Stimulated activated effector memory CD8-positive, alpha-beta T cell treated with anti-CD3 and anti-CD28 coated beads, Interleukin-12 subunit alpha, Interleukin-12 subunit beta, amount 100 ng/mL, for 72 hours (primary cell): ENCODE measurements at places on chromosomes 3 and 15.

DNA sequence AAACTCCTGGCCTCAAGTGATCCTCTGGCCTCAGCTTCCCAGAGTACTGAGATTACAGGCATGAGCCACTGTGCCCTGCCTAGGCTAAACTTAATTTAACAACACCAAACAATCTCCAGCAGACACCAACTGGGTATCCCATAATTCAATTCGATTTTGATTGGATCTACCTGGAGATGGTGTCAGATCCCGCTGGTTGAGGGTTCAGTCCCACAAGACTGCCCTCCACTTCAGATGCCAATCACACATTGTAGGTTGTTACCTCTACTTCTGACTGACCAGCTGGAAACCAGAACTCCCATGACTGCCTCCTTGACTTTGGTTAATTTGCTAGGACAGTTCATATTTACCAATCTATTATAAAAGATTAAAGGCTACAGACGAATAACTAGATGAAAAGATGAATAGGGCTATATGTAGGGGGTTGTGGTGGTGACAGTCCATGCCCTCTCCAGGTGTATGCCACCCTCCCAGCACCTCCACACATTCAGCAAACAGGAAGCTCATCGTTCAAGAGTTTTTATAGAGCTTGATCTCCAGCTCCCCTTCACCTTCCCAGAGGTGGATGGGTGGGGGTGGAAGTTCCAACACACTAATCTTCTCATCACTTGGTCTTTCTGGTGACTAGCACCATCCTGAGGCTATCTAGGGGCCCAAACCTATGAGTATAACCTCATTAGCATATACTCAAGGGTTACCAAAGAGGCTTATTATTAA, 9.3 kb downstream of the B2M start:
- DNase-seq, result no peak

GRCh38 chr3:48518638-48519276, 14.8 kb upstream of the SHISA5 start:
- DNase-seq, result no peak

GRCh38 chr15:39172380-39173281, 408.2 kb upstream of the THBS1 start:
- DNase-seq, result no peak

- DNase-seq, result no peak
Measured at GRCh38 chr15:84647726-84648125, 6.4 kb downstream of the WDR73 start.

DNA sequence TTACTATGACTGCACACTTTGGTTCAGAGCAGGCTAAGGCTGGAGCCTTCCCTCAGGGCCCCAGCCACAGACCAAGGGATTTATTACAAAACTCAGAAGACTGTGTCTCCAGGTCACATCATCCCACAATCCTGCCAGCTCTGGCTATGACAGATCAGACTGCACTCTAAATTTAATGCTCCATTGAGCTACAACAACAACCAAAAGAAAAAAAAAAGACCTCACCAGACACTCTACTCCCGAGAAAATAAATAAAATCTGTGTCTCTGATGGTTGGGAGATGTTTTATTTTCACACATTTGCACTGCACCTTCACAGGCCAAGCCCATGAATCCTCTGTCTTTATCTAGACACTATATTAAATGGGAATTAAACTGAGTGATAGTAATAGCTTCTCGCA, 50.8 kb upstream of the CTNNB1 start:
- no peak for DNase-seq

DNA sequence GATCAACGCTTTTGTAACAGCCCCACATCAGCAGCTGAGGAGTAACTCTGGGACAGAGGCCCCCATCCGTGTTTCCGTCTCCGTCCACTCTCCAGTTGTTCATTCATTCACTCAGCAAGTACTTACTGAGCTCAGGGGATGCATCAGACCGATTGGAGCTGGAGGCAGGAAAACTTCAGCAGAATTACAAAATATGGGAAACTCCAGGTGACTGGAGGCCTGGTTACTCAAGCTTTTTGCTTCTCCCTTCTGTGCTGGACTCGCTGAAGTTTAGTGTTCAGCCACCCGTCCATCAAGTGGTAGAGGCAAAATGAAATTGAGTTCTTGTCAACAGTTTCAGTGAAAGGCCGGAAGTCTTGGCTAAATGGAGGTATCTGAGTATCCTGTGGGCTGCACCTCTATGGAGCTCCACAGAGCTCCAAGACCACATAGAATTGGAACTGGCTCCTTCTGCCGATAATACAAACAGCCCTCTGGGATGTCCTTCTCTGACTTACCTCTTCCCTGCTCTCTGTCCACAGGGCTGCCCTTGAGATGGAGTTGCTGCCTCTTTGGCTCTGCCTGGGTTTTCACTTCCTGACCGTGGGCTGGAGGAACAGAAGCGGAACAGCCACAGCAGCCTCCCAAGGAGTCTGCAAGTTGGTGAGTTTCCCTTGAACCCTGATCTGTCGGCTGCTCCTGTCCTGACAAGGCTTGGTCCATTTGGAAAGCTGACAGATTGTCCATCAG, 14.7 kb downstream of the NRROS start:
- DNase-seq, result no peak

GRCh38 chr3:11350374-11350773, 78.2 kb downstream of the ATG7 start:
- DNase-seq, result no peak

- DNase-seq, result no peak
Measured at GRCh38 chr3:185727873-185728272, 97.0 kb downstream of the IGF2BP2 start.

DNA sequence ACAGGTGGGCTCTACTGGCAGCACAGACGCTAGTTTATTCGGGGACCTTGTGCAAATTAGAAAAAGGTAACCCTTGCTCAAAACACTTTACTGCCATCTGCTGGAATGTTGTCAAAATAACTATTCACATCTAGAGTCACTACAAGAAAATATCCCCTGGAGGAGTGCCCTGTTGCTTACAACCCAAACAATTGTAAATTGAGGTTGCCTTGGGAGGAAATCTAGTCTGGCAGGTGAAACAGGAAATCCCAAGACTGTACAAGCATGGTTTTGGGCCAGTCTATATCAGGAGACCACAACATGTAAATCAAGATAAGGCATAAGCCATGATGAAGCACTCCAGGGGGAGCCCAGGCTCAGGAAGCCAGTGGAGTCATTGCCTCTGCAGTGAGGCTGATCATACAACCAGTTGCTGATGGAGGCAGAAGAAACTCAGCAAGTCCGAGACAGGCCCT, 136.8 kb upstream of the ACP3 start:
- DNase-seq, result no peak

DNA sequence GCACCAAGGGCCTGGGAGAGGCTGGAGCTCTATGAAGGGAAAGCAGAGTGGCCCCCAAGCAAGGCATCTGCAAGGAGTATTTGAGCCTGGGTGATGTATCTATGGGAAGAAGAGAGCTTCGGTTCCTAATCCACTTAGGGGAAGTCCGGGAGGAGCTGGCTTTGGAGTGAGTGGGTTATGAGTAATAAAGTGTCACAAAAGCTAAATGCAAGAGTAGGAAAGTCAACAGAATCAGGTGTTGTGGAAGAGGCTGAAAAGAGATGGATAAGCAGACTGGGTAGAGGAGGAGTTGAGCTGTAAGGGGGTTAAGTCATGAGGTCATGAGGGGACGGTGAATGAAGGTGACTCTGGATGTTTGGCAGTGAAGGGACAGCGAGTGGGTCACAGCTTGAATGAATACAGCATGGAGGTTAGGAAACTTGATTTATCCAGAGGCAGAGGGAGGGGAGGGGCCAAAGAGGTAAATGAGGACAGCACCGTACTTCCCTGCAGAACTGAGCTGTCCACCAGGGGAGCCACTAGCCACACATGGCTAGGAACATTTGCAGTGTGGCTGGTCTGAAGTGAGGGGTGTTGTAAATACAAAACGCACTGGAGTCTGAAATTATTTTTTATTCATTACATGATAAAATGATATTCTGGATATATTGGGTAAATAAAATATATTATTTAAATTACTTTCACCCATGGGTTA, 83.3 kb downstream of the ADCY5 start:
- no peak for DNase-seq

DNA sequence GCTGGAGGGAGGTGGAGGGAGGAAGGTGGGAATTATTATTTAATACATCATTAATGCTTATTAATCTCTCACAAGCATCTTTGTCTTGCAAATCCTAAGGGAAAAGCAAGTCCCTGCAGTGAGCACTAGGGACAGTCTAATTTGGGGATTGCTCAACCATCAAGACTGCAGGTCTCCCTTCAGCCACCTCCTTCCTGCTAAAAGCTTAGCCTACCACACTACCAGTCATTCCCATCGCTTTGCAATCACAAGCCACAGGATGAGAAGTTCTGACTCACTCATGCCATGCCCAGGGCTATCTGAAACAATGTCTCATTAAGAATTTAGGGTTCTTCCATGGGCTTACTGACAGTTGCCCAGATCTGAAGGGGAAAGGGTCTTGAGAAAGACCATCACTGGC, 51.0 kb upstream of the EIF1B start:
- no peak for DNase-seq

GRCh38 chr3:82085851-82086475, 324.5 kb upstream of the GBE1 start:
- no peak for DNase-seq

GRCh38 chr3:138873471-138874278, 38.9 kb upstream of the PIK3CB start:
- no peak for DNase-seq

GRCh38 chr15:85763673-85764633, 30.8 kb downstream of the KLHL25 start:
- DNase-seq, result no peak

- no peak for DNase-seq
Measured at GRCh38 chr3:195208183-195208582, 62.8 kb downstream of the XXYLT1 start.

DNA sequence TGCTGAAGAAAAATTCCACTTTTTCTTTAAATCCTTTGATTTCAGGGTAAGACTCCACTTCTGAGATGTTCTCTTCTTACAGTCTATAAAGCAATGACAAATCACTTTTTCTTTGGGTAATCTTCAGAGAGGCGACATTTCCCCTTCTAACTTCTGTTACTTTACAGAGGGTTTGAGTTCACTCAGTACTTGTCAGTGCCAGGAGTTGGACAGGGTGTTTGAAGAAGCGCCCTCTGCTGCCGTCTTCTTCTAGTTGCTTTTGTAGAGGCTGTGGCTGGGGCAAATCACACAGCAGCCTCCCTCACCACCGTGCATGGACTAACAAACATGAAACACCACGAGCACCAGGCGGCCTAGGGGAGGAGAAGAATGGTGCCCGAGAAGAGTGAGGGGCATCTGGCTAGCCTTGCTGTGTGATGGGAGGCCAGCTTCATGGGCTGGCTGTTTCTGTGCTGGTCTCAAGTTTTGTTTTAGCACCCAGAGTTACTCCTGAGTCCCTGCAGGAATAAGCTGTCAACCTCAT, at the start of gene CD80:
CD80 (minus strand) TSS at position 174 of the 523 bp plus-strand sequence. CDS start 1,886 bp downstream, outside the sequence.
- peak; percentile 80 for DNase-seq

DNA sequence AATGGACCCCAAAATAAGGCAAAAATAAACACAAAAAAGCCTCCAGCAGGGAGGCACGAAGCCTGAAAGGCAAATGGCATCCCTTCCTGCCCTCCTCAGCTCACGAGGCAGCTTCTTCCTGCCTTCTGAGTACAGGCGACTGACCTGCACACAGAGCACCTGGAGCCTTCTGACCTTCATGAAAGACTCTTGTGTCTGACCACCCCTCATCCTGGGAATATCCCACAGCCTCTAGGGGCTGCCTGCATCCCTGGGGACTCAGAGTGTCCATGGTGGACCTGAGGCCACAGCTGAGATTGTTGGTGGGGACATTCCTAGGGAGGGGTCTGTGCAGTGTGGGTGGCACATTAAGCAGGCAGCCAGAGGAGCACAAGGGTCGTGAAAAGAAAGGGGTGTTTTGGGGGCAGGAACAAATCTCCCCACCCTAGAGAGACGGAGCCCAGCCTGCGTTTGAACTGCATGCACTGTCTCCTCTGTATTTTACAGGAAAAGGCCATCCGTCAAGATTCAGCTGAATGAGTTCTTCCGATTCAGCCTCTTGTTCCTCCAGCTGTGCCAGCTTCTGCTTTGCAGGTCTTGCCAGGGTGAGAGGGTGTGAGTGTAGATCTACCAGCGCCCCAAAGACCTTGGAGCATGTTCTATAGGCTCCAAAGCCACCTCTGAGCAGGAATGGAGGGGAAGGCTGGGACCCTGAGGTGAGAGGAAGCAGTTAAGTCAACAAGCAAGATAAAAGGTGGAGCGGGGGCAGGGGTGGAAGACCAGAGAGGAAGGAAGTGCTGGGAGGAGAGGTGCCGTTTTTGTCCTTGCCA, 80.4 kb upstream of the MEF2A start:
- DNase-seq, result no peak
